Activated naive CD4-positive, alpha-beta T cell (primary cell): ENCODE measurements at places on chromosomes 11 and 22.

DNA sequence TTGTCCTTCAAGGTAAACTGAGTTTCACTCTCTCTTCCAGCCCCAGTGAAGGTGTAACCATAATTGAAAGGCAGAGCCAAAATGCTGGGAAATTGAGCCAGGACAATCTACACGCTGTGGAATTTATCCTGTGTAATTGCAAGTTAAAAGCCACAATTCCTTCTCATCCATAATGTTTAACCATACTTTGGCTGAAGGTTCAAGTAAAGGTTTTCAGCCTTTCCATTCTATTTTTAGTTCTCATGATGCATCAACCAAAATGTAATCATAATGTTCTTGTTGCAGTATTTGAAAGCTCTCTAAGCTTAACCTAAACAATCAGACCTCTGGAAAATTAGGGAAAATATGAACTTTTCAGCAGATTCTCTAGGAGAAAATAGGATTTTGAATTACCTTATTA is 14.0 kb upstream of the ARHGAP42 start:
- DNase-seq: no peak

DNA sequence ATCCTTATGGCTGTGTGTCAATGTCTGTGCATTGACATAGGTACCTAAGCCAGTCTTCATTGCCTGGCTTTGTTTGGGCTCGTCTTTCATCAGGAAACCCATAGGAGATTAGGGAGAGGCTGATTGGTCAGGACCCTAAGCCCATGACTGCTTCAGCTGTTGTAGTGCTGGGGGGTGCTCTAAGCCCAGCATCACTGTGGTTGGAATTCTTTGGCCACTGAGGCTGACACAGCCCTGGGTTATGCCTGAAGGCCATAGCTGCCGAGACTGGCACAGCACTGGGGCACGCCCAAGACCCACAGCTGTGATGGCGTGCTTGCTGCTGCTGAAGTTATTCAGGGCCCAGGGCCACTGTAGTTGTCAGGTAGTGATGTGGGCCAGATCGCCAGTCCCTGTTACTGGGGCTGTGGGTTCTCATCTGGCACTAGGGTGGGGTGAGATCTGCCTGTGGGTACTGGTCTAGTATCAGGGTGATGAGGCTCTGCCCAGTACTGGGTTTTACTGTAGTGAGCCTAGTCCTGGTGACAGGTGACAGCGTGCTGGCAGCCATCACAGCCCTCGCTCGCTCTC is 4.9 kb downstream of the USP18 start:
- no peak for DNase-seq

DNA sequence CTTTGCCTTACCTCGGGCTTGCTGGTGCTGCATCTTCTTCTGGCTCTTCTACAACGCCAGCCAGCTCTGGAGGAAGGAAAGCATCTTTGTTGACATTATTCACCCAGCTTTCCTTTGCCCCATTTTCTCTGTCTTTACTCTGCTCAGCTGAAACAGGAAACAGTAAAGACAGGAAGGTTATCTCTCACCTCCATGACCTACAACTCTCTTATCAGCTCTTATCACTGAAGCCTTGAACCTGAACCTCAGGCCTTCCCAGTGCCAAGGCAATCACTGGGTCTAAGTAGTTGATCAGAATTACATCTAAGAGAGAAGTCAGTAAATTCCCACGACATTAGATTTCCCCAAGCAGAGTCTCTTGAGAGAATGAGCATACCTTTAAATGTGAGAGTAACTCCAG is 59.6 kb upstream of the CCDC89 start:
- DNase-seq: no peak

DNA sequence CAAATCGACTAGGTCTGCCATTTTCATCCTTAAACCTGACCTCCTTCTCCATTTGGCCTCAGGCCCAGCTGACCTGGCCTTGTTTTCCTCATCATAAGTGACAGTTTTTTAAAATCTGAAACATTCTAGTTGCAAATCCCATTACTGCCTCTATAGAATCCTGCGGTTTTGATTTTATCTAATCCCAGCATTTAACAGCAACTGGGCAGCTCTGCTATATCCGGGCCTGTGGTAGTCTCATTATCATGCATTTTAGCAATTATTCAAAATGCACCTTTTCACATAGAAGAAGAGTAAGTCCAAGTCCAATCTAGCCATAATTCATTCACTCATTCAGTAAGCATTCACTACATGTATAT is 28.6 kb upstream of the BIRC3 start:
- no peak for DNase-seq

DNA sequence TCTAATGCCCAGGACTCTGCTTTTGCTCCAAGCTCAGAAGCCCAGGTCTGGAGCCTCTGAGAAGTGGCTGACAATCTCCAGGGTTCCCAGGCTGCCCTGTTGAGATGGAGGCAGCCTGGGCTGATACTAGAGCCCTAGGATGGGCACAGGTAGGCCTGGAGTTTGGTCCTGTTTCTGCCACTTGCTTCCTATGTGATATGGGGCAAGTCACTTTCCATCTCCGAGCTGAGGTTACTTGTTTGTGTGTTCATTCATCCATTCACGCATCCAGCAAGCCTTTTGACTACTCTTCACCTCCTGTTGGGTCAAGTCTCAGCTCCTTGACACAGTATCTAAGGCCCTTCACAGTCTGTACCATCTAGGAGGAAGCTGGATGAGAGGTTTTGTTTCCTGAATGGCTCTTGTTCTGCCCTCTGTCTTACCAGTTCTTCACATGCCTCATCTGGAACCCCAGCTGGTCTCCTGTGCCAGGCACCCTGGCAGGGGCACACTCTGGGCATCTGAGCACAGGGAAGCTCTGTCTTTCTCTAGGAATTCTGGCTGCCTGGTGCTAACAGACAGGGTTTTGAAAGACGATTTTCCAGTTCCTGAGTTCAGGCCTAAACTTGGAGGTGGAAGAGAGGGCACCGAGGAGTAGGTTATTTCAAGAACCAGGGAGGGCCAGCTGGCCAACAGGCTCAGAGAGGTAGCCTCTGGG is 53.2 kb upstream of the AMPD3 start:
- DNase-seq: no peak

- no peak for DNase-seq
These were observed 129.9 kb downstream of the NAV2 start for GRCh38 chr11:19842505-19842904.

- DNase-seq: no peak
These were observed 8.8 kb downstream of the RIN1 start for GRCh38 chr11:66327171-66328030.

DNA sequence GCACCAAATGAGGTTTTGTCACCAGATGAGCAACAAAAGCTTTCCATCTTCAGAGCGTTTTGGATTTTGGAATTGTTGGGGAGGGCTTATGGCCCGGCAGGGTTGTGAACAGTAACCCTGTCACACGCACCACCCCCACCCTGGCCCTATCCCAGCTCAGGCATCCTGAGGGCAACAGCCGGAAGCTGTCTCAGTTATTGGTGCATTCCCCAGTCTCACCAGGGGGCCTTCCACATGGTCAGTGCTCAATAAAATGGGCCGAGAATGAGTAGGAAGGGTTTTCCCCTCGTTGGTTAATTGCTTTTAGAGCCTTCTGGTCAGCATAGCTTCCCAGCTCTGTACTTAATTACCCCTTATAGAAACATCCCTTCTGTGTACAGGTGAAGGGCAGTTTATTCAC is 46.0 kb downstream of the LRP5 start:
- no peak for DNase-seq

GRCh38 chr11:46414466-46414796 is 22.9 kb upstream of the CHRM4 start:
- no peak for DNase-seq

GRCh38 chr11:14567064-14567651 is 47.0 kb upstream of the PSMA1 start:
- no peak for DNase-seq
